ENCODE measurements at places on chromosomes 2 and 18.
A peak's percentile ranks its signal among the peaks of the same experiment; 100 is the strongest.

DNA sequence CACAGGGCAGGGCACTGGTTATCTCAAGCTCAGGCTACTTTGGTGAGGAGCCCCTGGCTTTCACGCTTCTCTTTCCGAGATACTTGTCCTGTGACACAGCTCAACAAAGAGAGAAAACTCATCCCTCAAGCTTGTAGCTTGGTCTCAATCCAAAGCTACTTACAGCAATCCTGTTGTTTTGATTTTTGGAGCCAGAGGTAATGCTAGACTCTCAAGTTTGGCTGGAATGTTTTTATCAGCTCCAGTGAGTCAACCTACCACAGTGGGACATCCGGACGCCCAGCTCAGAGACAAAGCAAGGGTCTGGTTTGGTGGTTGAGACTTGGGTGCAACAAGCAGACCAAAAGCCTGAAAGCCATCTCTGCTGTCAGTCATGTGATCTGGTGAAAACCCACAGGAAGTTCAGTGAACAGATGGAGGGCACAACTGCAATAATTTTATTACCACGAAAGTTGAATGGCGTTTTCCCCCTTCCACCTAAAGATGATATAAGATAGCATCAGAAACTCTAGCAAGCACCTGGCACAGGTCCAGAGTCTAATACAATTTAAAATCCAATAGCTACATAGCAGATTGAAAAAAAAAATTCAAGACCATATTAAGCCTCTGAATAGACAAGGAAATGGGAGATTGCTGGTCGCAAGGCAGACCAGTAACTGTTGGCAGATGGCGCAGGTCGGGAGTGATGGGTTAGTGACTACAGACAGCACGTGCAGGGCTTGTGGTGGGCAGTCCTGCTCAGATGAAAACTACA lies 102.3 kb upstream of the SMAD7 start:
- DNase-seq: peak; percentile 96

DNA sequence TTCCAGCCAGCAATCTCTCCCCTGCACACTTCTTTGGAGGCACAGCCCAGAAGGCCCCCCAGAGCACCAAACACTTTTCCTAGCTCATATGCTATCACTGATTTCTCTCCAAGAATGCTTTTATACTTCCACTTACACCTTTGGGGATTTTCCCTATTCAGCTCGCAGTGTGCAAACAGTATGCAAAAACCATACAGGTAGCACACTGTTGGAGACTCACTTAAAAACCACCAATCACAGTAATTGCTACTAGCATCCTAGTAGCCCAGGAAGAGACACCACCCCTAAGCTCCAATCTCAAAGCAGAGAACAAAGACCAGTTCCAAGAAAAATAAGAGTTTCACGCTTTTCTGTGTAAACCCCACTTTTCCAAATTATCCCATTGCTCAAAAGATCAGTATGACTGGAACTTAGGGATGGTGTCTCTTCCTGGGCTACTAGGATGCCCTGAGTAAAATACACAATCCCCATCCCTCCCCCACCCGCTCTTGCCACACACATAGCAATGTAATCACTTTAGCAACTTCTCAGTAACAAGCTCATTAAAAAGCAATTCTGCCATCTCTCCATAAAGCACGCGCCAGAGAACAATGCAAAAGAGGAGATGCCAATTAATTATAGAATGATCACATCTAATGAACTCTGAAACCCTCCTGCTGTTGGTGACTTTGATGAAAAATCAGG lies 43.0 kb downstream of the KLF7 start:
- DNase-seq: no peak

DNA sequence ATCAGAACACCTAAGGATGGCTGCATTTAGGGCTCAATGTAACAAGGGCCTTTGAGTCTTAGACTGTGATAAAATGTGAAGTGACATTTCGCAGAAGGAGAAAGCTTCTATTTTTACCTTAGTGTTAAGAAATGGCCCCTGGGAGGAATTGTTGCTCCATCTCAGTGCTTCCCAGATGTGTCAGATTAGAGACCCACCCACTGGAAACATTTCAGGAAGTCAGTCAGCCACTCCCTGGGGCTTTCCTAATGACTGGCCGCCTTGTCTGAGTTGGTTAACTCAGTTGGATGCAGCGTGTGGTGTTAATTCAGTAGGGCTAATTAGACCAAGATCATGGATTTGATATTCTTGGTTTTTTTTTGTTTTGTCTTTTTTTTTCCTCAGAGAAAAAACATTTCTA lies 355.9 kb downstream of the PIK3C3 start:
- no peak for DNase-seq

GRCh38 chr2:65276609-65277008 lies 49.0 kb downstream of the ACTR2 start:
- DNase-seq: no peak

DNA sequence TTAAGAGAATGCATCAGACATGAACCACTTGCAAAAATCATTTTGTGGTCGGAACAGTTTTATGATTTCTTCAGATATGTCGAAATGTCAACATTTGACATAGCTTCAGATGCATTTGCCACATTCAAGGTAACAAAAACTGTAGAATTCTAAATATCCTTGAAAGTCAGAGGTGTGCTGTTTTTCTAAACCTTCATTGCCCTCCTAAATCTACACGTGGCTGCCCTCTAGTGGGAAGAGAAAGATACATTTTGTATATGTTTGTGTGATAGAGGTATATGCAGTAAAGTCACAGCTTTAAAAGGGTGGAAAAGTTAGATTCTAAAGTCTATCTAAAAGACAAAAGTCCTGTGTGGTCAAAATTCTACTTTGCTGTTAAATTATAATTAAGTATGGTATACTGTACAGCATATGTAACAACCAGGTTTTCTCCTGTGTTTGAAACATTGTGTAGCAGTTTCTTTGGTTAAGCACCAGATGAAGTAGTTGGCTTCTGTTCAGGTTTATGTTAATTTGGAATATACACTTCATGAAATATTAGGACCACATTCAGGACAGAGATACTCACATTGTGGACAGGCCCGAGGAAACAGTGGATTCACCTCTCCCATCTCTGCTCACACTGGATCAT lies 65.9 kb upstream of the ITM2C start:
- DNase-seq: no peak

DNA sequence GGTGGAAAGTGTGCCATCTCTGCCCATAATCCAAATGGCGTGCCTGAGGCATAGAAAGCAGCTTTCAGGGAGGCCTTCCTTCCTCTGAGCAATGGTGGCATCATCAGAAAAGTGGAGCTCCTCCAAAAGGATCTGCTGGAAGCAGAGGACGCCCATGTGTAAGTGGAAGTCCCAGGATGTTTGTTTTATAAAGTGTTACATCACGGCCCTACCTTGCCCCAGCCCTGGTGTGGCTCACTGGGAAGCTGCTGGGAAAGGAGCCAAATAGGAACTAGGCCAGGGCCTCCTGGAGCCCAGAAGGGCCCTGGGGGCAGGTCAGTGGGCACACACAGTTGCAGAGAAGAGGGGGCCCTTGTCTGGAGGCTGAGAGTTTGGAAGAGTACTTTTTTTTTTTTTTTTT lies 4.2 kb upstream of the ODC1 start:
- no peak for DNase-seq

- no peak for DNase-seq
These were observed 191.7 kb downstream of the CAMKMT start for GRCh38 chr2:44553456-44553855.

DNA sequence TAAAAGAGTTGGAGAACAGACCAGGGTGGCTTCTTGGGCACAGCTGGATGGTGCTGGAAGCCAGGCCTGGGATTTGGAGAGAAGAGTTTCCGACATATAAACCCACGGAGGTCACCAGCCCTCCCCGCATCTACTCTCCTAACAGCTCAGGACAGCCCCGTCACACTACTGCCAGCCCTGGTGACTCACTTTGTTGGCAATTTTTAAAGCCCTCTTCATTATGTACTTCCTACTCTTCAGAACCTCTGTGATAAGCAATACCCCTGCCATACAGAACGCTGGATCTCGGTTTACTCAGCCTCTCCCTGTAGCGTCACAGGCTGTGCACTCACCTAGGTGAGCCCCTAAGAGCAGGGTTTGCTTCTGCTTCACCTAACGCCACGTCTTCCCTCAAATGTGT lies 48.1 kb downstream of the ID2 start:
- DNase-seq: no peak

- no peak for DNase-seq
These were observed 59.3 kb downstream of the SERTAD2 start for GRCh38 chr2:64594226-64594989.

DNA sequence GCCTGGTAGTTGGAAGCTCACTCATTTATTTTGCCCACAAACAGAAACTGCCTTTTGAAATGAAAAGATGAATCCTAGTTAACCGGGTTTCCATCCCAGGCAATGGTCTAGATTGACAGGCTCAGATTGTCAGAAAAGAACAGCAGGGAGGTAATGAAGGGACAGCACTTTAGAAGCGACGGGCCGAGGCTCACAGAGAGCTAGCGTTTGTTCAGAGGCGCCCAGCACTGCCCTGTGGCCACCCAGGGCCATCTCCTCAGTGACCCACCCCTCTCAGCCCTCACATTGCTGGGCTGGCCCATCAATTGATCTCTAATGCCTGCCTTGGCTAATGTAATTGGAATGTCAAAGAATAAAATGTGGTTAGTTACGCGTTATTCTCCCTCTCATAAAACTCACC lies 304.8 kb downstream of the CDCA7 start:
- no peak for DNase-seq
